ENCODE measurements at places on chromosomes 11 and 22.
A peak's percentile ranks its signal among the peaks of the same experiment; 100 is the strongest.

DNA sequence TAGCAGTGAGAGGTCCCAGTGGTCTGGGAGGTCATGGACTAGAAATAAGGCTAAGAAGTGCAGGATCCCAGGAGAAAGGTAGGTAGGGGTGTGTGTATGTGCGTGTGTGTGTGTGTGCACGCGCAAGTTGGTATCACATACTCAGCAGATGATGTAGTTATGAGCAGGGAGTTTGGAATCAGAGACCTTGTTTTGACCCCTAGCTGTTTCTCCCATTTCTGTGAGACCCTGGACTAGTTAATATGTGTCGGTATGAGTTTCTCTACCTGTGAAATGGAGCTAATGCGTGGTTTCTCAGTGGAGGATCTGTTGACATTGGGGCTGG lies 1.3 kb downstream of the SERPING1 start:
- DNase-seq: no peak

- DNase-seq: no peak
These were observed 52.5 kb upstream of the PRSS23 start for GRCh38 chr11:86747801-86748200.

GRCh38 chr22:43848366-43849171 lies 13.7 kb downstream of the SULT4A1 start:
- DNase-seq: no peak

- peak; percentile 90 for DNase-seq
These were observed 63.9 kb downstream of the MYH9 start for GRCh38 chr22:36323855-36324331.

DNA sequence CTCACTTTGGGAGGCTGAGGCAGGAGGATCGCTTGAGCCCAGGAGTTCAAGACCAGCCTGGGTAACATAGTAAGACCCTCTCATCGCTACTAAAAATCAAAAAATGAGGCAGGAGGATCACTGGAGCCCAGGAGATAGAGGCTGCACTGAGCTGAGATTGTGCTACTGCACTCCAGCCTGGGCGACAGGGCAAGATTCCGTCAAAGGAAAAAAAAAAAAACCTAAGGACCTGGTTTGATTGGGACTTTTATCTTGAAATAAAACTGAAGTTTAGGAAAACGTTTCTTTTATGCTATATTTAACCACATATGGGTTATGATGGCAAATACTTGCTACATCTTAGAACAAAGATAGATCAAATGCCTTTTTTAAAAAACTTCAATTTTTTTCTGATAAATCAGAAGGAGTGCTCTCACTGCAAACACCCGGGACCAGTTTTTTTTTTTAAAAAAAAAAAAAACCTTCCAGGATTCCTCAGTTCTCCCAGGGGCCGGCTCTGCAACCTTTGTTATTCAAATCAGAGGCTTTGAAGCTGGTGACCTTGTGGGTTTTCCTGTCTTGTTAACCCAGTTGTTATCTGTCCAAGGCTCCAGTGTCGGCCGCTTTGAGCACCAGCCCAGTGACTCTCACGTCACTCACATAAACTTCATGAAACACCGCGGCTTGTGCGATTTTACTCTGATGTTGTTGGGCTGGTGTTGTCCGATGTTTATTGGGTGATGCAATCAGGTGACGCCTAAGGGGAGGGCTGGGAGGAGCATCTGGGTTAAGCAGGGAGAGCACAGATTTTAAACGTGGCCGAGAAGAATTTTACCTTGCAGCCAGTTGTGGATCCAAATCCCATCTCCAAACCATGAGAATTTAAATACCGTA lies 24.7 kb upstream of the SLC22A12 start:
- DNase-seq: no peak

DNA sequence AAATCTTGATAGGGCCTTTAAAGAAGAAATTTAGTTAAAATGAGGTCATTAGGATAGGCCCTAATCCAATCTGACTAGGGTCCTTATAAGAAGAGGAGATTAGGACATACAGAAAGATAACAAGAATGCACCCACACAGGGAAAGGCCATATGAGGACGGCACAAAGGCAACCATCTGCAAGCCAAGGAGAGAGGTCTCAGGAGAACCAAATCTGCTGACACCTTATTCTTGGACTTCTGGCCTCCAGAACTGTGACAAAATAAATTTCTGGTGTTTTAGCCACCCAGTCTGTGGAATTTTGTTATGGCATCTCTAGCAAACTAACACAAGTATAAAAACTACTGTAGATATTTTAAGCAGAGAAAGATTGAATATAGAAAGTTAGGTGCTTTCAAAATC lies 28.6 kb downstream of the ADM start:
- no peak for DNase-seq

DNA sequence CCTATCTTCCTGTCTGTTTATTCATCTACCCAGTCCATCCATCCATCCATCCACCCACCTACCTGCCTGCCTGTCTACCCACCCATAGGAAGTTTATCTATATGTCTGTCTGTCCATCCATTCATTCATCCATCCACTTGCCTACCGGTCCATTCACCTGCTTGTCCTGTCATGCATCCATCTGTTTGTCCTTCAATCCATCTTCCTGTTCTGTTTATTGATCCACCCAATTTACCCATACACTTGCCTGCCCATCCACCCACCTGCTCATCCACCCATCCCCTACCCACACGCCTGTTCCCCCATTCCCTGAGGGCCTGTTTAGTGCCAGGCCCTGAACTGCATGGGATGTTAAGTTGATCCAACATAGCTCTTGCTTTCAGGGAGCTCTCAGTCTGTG lies 18.4 kb downstream of the PARVG start:
- no peak for DNase-seq

- no peak for DNase-seq
These were observed 186.3 kb downstream of the C11orf91 start for GRCh38 chr11:33514079-33514925.

- DNase-seq: no peak
These were observed 85.4 kb downstream of the ATXN10 start for GRCh38 chr22:45757068-45757467.

- no peak for DNase-seq
These were observed 8.8 kb upstream of the DNAL4 start for GRCh38 chr22:38802671-38803121.

DNA sequence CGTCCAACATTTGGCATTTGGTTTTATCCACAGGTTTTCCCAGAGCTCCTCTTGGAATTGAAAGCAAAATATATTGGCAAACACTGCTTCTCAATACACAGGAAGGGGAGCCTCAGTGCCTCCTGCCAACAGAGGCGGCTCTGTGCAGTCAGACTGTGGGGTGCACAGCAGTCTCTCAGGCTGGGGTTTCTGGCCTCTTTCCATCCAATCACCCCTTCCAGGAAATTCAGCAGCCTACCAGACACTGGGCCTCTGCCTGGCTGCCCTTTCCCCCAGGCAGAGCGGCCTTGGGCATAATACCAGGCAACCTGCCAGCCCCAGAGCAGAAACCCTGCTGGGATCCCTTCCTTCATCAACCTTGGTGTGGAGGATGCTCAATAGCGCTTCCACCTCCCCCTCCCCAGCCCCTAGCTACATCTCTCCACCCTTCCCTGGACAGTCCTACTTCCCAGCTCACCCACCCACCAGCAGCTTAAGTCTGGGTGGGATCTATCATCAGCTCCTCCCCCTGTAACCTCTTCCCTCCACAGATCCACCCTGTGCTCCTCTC lies 17.8 kb upstream of the RAPSN start:
- DNase-seq: peak; percentile 41

DNA sequence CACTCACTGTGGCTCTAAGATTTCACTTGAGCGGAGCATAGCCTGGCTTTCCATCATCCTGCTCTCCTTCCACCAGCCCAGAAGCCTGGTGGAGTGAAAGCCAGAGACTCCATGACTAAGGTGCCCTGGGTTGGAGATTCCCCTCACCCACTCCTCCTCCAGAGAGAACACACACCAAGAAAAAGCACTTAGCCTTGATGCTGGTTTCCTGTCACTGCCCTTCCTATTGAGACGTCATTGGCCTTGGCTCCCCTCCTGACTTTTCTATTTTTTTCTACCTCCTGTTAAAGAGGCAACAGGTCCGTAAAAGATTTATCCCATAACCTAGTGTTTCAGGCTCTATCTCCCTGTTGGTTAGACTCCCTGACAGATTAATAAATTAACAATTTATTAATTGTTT lies 38.5 kb upstream of the APLNR start:
- no peak for DNase-seq

DNA sequence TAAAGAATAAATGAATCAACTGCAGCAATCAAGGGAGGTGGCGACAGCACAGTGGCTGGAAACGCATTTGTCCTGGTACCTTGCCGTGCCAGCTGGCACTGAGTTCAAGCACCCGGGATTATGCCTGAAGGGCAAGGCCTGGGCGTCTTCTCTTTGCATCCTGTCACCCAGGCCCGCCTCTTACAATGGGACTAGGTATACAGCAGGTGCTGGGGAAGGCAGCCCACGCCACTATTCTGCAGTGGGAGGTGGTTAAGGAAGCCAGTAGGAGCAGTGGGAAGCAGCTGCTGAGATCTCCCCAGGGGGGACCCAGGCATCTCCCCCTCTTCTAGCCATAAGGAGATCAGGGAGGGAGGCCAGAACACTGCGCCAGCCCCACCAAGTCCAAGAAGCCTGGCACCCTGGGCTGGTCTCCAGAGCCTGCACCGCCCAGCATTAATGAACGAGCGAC lies 15.3 kb upstream of the BAIAP2L2 start:
- DNase-seq: peak; percentile 47

GRCh38 chr22:22072169-22072836 lies 89.7 kb upstream of the TOP3B start:
- DNase-seq: no peak

DNA sequence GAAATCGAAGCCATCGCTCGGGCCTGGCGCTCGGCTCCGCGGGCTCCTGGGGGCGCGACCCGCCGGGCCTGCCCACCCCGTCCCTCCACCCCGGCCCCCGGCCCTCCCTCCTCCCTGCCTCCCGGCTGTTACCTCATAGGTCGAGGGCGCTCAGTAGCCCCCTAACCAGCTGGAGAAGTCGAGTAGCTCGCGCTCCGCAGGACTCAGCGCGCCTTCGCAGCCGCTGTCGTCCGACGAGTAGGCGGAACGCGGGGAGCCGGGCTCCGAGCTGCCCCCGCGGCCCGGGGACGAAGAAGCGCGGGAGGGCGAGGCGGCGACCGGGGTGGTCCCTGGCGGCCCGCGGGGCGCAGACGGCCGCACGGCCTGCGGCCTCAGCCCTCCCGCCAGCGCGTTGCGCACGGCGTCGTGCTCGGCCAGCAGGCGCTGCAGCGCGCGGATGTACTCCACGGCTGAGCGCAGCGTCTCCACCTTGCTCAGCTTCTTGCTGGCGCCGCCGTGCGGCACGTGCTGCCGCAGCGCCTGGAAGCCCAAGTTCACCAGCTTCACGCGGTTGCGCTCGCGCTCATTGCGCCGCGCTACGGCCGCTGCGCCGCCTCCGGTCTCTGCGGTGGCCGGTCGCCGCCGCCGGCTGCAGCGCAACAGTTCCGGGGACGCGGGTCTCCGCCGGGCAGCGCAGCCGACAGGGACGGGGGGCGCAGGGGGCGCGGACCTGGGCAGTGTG lies 627 bp downstream of the ASCL2 start:
- DNase-seq: peak; percentile 54

GRCh38 chr11:77101043-77101537 lies 1.6 kb upstream of the OMP start:
- DNase-seq: no peak

DNA sequence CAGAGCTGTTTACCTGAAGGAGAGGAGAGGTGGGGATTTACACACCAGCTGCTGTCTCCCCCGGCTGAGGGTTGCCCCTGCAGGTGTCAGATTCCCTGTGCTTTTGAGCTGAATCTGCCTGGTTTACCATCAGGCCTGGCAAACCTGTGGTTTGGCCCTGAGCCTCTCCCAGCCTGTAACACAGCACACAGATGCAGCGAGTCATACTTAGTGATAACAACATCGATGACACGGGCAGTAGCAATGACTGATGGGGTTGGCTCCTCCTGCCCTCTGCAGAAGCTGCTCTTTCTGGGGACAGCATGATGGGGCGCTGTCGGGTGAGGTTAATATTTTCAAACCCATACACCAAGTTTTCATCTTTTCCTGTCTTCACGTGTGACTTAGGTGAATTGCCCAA lies 380.0 kb upstream of the B3GAT1 start:
- no peak for DNase-seq

DNA sequence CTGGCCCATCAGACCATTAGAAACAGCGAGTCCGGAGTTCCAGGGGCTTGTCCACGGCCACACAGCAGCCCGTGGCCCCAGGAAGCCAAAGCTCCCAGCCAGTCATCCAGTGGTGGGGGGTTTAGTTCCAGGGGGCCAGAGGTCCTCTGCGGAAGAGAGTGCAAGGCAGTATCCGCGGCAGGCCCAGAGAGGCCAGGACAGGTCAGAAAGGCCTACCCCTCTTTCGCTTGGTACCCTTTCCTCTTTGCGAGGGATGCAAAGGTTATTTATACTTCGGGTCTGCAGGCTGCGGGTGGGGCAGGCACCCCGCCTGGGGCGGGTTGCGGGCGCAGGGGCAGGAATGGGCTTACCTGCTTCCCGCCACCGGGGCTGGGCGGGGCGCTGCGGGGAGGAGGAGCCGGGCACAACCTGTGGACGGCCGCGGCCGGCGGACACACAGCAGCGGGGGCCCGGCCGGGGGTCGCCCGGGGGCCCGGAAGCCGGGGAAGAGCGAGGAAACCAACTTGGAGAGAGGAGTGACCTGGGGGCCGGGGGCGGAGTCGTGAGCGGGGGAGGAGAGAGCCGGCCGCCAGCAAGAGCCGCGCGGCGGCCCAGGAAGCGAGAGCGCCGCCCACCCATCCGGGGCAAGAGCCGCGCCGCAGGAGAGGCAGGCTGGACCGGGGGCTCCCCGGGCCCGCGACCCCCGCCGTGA lies at the start of gene SH3BP1:
TSS of gene SH3BP1 (plus strand) at position 600 of the 691 bp plus-strand sequence. CDS start 119 bp downstream, outside the sequence.
- no peak for DNase-seq

DNA sequence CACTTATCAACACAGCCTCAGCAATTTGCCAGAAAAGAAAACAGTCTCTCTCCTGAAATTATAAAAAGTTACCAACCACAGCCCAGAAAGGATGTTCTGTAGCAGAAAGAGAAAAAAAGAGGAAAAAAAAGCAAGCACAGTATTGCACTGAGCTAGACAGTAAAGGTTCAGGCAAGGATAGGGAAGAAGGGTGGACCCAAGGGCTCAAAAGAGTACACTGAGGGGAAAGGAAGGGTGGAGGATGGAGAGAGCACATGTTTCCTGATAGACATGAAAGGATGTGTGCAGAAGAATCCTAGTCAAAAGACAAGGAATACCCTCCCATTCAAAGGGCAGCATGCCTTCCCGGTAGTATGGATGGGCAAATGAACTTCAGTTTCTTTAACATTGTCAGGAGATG lies 59.1 kb downstream of the RRAS2 start:
- no peak for DNase-seq

DNA sequence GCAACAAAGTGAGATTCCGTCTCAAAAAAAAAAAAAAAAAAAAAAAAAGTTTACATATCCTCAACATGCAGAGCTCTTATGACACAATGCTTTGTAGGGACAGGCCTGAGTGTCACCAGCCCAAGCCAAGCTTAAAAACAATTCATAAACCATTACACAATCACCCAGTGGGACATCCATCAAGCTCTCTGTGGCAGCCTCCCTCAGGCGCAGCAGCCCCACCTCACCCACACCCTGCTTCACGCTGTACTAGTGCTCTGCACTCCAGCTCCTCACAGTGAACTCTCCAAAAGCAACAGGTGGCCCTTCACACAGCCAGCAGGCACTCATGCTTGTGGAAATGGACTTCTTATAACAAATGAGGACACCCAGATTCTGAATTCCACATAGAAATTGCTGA lies 3.5 kb upstream of the FOXRED2 start:
- no peak for DNase-seq

GRCh38 chr11:118612378-118612777 lies 5.0 kb downstream of the PHLDB1 start:
- peak; percentile 66 for DNase-seq

- DNase-seq: no peak
These were observed 10.3 kb downstream of the HSPA8 start for GRCh38 chr11:123051634-123052033.

GRCh38 chr11:78961247-78961646 lies 386.6 kb upstream of the NARS2 start:
- DNase-seq: no peak

Measured in aorta (tissue), 5 donors.